ENCODE measurements at places on chromosomes 13 and 19.

DNA sequence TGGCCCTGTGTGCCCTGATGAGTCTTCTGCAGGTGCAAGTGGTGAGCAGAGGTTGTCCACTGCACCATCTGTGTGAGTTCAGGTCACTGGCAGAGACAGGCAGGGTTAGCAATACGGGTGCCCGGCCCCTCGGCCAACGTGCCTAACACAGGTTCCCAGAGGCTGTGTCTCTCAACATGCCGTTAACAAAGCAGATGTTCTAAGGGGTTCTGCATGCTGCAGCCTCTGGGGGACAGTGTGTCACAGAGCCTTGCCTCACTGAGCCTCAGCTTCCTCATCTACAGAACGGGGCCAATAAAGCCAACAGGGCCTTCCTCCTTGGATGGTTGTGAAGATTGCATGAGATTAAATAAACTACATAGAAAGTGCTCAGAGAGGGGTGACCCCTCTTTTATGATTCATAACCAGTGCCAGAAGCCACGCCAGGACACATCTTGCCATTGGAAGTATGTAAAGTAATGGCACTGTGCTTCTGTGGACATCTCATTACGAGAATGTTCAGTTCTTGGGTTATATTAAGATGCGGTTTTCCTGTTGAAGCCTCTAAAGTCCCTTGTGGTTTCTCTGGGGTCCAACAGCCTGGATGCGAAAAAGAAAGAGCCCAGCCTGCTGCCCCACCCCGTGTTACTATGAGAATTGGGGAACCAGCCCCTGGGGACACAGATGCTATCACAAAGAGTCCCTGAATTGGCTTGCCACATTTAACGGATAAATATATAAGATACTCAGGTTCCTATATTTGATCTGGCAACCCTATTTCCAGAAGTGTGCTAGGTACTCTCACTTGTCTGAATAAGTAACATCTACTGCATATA is 11.2 kb upstream of the ARHGEF18 start:
- DNase-seq: no peak

- DNase-seq: no peak
Measured at GRCh38 chr19:19271828-19272599, 1.1 kb downstream of the TM6SF2 start.

- peak; percentile 5 for DNase-seq
Measured at GRCh38 chr13:77779552-77780272, 82.2 kb downstream of the SLAIN1 start.

DNA sequence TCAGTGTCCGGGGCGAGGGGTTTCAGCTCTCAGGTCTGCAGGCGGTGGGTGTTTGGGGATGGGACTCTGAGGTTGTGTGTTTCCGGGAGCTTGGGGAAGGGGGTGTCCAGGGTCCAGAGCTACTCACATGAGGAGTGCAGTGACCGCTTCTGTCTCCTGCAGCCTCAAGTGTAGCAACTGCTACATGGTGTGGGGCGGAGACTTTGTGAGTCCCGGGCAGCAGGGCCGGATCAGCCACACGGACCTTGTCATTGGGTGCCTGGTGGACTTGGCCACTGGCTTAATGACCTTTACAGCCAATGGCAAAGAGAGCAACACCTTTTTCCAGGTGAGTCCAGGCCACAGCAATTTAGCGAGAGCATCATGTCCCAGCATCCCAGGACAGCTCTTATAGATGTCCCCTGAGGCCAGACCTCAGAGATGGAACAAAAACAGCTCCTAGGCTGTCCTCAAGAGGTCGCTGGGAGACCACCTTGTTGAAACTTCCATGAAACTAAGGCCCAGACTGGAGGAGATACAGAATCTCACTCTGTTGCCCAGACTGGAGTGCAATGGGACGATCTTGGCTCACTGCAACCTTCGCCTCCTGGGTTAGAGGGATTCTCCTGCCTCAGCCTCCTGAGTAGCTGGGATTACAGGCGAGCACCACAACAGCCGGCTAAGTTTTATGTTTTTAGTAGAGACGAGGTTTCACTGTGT is 44.9 kb downstream of the RYR1 start:
- DNase-seq: no peak

- DNase-seq: no peak
Measured at GRCh38 chr19:13995878-13996765, 10.0 kb downstream of the RFX1 start.

- DNase-seq: no peak
Measured at GRCh38 chr13:30113551-30113950, 193.8 kb downstream of the KATNAL1 start.

Measured in BJ (cell line).